ENCODE measurements at places on chromosomes 12 and 14.

DNA sequence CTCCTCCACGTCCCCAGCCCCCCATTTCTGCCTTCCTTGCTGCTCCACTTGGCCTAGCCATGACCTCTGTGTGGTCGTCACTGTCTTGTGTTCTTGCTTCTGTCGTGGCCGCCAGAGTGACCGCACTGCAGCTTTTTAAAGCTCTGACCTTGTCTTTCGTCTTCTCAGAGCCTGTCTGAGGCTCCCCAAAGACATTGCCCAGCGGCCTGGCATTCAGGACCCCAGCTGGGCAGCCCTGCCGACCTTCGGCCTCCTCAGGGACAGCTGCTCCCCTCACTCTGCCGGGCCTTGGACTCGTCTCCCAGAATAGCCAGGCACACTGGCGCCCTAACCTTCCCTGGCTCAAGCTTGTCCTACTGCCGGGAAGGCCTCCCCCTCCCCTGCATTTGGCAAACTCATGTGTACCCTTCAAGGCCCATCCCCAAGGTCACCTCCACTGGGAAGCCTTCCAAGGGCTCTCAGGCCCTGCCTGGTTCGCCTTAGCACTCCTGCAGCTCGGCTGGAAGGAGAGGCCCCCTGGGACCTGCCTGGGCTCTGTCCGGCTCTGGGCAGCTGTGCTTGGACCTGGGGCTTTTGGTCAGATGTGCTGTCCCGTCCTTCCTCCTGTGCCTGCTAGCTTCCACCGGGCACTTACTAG is 15.7 kb upstream of the DLK1 start:
- DNase-seq: no peak

DNA sequence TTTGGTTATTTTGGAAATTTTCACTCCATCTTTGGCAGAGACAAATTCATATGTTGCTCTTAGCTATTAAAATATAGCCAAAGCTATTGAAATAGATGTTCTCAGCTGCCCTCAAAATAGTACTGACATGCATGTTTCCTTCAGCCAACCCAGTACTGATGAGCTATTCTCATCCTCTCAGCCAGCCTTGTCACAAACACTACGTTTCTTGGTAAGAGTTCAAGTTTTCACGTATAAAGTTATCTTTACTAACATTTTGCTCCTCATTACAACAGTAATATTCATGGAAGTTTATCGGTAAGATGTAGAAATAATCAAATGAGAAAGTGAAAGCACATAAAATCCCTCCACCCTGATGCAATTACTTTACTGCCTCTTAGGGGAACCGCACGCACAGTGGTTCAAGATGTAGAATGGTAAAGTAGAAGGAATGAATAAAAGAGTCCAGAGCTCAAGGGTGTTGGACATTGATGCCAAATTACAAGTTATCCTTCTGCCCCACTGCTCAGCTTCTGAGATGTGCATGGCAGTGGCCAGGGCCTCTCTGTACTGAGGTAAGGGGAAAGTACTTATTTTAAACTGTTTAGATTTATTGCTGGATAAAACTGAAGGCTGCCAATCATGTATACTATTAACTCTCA is 20.7 kb downstream of the GCH1 start:
- DNase-seq: no peak

GRCh38 chr14:99758872-99759545 is 34.2 kb upstream of the EML1 start:
- DNase-seq: no peak

DNA sequence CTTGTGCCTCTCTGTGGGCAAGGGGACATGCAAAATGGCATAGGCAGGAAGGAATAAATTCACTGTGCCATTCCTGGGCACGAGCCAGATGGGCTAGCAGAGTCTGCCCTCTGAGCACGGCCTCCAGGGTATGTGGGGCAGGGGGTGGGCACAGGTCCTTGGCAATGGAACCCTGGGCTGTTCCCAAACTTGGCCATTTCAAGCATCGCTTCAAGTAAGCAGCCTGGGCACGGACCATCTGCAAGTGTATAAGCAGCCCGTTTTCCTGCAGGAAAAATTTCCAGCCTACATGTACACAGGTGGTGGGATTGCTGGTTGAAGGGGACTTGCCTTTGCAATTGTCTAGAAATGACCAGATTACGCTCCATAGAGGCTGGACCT is 40.3 kb downstream of the CCDC85C start:
- DNase-seq: no peak

- DNase-seq: no peak
Measured at GRCh38 chr14:77272261-77272660, 1.3 kb upstream of the NGB start.

GRCh38 chr14:35134329-35135123 is 12.2 kb downstream of the PRORP start:
- DNase-seq: no peak

GRCh38 chr14:54680651-54681050 is 113.7 kb downstream of the SAMD4A start:
- DNase-seq: no peak

DNA sequence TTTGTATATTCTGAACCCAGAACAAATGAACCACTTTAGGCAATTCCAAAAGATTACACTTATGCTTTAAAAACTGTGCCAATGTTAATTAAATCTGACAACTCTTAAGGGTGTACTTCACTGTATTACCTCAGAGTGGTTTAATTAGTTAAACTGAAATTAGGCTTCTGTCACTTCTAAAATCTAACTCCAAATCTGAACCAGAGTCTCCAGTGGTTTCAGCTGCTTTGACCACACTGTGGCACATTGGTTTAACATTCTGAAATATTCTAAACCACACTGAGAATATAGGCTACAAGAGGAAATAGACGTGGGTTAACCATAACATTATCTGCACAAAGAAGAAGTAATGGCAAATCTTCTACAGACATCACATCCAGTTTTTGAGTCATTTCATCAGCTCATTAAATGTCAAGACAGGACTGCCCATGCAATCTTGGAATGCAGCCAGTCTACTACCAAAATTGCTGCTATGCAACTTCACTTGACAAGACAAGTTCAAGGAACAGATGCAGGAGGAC is 94.8 kb downstream of the LRP6 start:
- peak; percentile 18 for DNase-seq

GRCh38 chr12:46963977-46964971 is 115.1 kb upstream of the PCED1B start:
- DNase-seq: no peak

DNA sequence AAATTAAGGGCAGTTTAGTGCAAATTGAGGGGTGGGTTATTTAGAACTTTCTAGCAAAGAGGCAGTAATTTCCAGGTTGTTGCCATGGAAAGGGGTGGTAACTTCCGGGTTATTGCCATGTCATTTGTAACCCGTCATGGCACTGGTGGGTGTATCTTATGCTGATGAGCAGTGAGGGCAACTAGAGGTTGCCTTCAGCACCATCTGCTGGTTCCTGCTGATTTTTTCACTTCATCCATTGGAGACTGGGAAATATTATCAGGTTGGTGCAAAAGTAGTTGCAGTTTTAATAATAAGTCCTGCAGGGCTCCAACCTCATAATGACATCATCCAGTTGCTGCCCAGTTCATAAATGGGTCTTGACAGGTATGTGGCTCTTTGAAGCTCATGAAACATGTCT is 24.4 kb upstream of the SERPINA4 start:
- no peak for DNase-seq

- no peak for DNase-seq
Measured at GRCh38 chr14:58216544-58216943, 16.6 kb downstream of the ACTR10 start.

- DNase-seq: no peak
Measured at GRCh38 chr12:38501991-38502390, 185.4 kb downstream of the ALG10B start.

DNA sequence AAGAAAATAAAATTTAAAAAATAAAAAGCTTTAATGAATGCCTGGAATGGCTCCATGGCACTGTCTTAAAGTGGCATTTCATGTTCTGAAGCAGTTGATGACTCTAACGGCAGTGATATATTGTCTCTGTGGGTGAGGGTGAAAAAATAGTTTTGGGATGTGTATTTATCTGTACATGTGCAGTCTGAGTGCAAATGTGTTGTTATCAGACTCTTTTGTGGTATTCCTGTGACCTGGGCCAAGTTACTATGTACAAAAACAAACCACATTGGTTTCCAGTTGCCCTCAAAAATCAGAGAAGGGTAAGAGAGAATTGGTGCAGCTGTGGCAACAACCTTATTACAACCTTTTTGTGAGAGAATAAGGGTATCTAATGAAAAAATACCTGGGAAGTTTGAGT is 81.7 kb upstream of the CCDC91 start:
- DNase-seq: no peak

DNA sequence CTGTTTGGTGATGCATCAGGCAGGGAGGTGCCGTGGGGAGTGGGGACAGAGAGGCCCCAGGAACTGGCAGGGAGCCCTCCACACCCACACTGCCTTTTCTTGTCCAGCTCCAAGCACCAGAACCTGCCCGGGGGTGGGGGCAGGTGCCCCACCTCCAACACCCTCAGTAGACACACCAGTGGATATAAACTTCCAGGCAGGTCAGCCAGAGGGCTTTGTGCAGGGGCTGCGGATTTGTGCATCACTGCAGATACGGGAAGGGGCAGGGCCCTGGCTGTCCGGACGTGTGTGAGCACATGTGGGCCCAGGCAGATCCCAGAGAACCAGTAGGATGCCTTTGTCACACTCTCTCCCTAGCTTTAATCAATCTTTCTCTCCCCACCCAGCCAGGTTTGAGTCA is 1.3 kb upstream of the TGM1 start:
- DNase-seq: no peak

DNA sequence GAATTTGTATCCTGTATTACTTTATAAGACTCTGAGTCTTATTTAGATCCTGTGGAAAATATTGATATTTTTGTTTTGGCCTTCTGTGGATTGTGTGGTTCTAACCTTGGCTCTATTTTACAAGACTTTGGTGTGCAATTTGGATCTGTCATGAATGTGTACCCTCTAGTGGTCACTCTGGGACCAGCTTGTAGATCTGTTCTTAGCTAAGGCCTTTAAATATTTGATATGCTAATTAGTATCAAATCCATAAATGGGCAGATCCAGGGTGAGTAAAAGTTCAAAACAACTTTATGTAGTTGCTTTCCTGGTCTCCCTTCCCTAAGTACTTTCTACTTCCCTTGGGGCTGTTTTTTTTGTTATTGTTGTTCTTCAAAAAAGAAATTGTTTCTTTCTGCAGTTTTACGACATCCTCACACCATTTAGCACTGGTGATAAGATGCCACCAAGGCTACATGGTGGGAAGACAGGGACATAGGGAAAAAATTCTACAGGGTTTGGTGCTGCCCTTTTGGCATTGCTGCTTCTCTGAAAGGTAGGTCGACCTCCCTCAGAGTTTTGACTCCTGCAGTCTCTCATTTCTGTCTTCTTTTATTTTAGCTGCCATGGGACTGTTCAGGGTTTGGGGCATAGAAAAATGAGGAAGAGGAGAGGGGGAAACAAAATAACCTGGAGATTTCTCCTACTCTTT is 238.5 kb downstream of the GPHN start:
- no peak for DNase-seq

GRCh38 chr12:76866726-76867125 is 12.1 kb downstream of the CSRP2 start:
- DNase-seq: no peak

DNA sequence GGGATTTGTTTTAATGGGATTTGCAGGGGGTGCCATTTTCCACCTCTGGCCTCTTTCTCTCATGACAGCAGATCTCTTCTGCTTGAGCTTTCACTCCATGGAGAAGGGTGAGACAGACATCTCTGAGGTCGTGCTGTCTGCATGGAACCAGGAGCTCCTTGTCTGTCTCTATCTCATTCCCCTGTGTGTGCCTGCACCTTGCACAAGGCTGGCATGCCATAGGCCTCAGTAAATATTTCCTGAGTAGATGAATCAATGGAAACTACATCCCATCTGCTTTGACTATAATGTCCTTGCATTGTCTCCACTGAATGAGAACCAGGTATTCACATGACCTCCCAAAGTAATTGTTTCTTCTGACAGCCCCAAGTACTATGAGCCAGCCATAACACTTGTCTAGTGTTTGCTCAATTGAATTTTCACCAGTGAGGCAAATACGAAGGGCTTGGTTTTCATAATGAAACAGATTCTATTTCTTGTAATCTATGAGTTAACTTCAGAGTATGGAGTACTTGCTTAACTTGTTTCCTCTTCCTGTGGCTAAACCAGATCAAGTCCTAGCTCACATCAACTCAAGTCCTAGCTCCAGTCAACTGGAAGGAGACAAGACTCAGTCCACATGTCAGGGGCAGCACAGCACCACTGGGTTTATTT is 32.3 kb downstream of the KCNK13 start:
- no peak for DNase-seq

- DNase-seq: no peak
Measured at GRCh38 chr14:89284333-89285058, 132.5 kb downstream of the FOXN3 start.

GRCh38 chr12:72444125-72444524 is 172.0 kb downstream of the TRHDE start:
- no peak for DNase-seq

DNA sequence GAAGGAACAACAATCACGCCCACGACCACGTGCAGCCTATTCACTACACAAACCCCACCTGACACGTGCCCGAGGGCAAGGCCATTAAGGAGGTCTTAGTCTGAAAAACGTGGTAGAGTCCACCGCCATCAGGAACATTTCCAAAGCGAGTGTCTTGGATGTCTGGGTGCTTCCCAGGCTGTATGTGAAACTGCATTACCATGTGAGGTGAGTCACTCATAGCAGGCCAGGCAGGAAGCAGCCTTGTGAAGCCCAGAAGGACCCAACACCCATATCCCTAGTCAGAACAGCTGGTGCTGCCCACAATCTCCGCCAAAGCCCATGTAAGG is 3.3 kb upstream of the KRT79 start:
- DNase-seq: no peak

DNA sequence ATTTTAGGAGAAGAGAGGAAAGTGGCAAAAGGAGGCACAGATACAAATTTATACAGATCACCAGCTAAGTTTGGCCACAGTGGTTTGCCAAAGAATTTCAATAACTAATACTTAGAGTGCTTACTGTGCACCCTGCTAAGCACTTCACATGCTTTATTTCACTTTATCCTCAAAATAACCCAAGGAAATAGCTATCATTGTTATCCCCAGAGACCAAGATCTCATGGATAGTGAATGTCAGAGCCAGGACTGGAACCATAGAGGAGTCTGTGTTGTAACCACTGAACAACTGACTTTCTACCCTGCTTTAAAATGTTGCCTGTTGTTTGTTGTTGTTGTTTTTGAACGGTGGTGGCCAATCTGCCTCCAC is 1.3 kb upstream of the TCP11L2 start:
- DNase-seq: no peak

DNA sequence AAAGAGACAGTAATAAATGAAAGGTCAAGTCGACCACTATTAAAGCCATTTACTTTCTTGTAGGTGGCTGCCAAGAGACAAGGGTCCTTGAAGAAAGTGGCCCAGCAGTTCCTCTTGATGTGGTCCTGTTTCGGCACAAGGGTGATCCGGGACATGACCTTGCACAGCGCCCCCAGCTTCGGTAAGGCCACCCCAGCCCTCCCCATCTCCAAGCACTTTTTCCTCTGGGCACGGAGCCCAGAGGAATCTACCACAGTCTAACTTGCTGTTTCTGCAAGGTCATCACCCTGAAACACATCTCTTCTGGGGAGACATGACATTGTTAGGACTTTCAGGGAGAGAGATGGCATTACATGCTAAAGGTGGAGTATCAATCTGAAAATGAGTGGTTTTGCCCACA is 53.8 kb upstream of the RIC8B start:
- DNase-seq: no peak

- DNase-seq: no peak
Measured at GRCh38 chr14:90593254-90594040, 196.6 kb downstream of the CALM1 start.

GRCh38 chr12:1103632-1104031 is 112.6 kb downstream of the ERC1 start:
- DNase-seq: no peak
